ENCODE measurements at places on chromosomes 16 and 17.

- no peak for DNase-seq
These were observed 65.3 kb upstream of the PLCG2 start for GRCh38 chr16:81713796-81714195.

DNA sequence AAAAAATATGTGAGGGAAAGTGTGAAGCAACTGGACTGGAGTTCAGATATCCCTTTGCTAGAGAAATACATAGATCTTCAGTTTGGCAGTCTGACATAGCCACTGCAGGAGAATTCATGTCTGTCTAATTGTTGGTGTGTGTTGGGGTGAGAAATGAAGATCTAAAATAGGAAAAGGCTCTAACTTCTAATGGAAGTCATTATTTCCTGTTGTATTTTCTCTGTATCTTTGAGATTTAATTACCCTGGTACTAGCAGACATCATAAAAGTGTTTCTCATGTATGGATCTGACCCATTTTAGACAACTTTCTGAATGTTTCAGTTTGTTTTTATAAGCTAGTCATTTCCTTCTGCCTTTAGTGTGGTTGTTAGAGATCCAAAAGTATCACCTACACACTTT, 128.3 kb downstream of the NLK start:
- DNase-seq = no peak

- DNase-seq = no peak
These were observed 32.7 kb downstream of the BMERB1 start for GRCh38 chr16:15466886-15467781.

GRCh38 chr17:77403854-77404253, 263.1 kb downstream of the SEC14L1 start:
- DNase-seq = no peak

GRCh38 chr17:30345527-30346075, 11.7 kb upstream of the TMIGD1 start:
- peak; percentile 63 for DNase-seq

- peak; percentile 18 for DNase-seq
These were observed 38.3 kb downstream of the REXO5 start for GRCh38 chr16:20844588-20844987.

- no peak for DNase-seq
These were observed 10.9 kb upstream of the CACNG4 start for GRCh38 chr17:66953630-66954020.

- no peak for DNase-seq
These were observed 3.5 kb downstream of the FMNL1 start for GRCh38 chr17:45225051-45225700.

DNA sequence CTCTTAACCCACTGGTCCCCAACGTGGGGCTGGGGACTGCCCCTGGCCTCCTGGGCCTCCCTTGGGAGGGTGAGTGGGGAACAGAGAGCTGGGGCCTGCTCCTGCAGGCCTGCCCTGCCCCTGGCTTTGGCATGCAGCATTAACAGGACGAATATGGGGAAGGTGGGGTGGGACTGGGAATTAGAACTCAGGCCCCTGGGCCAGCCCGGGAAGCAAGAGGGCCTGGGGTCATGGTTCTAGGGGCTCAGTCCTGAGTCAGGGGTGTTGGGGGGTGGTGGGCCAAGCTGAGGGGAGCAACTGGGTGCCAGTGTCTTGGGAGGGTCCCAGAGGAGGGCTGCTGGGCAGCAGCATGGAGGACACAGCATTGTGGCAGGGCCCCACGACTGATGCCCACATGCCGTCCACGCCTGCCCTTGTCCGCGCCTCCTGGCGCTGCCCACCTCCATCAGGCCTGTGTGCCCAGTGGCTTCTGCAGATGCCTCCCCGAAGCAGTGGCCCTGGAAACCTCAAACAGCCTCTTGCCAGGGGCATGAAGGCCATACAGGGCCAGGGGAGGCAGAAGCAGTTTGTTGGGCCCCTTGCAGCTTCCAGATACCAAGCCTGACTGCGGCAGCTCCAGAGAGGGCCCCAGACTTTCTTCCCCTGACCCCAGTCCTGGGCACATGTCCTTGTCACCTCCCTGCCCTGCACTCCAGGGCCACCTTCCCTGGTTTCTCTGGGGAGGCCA, 4.8 kb downstream of the MAP2K3 start:
- DNase-seq = no peak

GRCh38 chr17:20935740-20936139, 107.1 kb downstream of the USP22 start:
- no peak for DNase-seq

- DNase-seq = no peak
These were observed 219.3 kb upstream of the NOG start for GRCh38 chr17:56373981-56374833.

GRCh38 chr17:29667969-29668368, 45.3 kb upstream of the CORO6 start:
- no peak for DNase-seq

GRCh38 chr17:8162997-8163977, 539 bp upstream of the VAMP2 start:
- DNase-seq = no peak

DNA sequence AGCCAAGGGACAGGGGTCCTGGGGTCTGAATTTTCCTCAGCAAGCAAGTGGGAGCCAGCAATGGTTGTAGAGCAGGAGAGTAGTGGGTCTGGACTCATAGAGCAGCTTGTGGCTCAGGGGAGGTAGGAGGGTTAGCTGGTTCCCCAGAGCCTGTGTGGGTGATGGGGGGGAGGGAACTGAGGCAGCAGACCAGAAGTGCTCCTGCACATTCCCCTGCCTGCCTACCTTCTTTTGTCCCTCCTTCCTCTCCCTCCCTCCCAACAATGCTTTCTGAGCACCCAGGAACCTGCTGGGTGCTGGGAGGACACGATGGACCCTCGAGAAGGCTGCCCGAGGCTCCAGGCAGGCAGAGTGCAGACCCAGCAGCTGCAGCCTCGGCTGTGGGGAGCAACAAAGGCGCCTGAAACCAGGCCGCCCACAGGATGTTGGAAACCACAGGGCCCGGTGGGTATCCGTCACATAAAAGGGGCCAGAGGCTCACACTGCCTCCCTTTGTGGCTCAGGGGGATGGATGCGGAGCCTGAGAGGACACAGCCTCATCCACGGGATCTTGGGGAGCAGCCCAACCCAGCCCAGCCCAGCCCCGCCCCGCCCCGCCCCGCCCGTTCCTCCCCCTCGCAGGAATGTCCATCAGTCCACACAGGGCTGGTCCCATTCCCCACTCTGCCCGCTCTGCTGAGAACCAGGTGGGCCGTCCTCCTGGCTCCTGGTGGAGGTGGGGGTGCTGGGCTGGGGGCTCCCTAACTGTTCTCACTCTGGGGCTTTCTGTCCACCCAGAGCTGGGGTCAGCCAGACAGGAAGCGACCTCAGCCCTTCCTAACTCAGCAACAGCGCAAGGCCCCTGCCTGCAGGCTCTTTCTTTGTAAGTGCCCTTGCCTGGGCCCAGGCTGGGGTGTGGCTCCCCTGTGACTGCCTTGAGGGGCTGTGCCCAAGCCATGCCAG, 1.7 kb upstream of the NLRC3 start:
- no peak for DNase-seq

DNA sequence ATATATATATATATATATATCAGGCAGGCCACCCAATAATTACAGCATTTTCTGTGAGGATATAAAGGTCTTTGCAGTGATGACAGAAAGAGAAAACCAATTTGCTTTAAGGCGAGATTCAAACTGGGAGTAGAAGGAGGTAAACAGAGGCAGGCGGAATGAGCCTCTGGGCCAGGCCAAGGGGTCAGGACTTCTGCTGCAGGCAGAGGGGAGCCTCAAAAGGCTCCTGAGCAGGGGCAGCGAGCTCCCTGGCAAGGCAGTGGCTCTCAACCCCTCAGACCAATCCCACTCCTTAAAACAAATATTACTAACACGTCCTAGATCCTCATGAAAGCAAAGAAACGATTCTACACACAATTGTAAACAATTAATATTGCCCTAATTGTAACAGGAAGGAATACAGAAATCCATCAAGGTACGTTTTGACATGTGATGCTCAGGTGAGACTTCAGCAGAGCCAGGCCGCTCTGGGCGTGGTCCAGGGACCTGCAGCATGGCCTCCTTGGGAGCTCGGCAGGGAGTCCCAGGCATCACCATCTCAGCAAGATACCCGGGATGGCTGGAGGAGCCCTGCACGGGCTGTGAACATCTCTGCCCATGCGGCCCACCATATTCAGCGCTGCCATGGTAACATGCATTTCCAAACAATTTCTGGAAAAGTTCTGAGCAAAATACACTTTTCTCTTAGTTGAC, 18.4 kb downstream of the FBXO31 start:
- no peak for DNase-seq

GRCh38 chr17:732902-733720, 715 bp downstream of the TLCD3A start:
- DNase-seq = no peak

DNA sequence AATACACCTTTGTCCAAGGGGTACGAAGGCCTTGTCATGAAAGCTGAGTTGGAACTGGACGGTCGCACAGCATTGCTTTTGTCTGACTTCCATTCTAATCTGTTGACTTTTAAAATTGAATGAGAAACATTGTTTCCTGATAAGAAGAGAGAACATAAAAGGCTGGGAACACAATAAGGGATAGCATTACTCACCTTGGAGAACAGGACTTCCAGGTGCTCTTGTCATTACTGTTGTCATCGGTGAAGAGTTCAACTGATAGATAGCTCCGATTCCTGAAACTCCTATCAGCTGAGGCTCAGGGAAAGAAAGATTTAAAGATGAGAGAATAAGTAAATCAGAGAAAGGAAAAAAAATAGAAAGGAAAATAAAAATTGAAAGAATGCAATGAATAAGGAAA, 351.1 kb downstream of the KCNJ2 start:
- no peak for DNase-seq

GRCh38 chr16:84628226-84628731, 10.4 kb upstream of the COTL1 start:
- DNase-seq = no peak

- no peak for DNase-seq
These were observed 31.0 kb downstream of the MYH10 start for GRCh38 chr17:8599351-8600011.

- no peak for DNase-seq
These were observed 5.4 kb upstream of the PNPO start for GRCh38 chr17:47935961-47936360.

DNA sequence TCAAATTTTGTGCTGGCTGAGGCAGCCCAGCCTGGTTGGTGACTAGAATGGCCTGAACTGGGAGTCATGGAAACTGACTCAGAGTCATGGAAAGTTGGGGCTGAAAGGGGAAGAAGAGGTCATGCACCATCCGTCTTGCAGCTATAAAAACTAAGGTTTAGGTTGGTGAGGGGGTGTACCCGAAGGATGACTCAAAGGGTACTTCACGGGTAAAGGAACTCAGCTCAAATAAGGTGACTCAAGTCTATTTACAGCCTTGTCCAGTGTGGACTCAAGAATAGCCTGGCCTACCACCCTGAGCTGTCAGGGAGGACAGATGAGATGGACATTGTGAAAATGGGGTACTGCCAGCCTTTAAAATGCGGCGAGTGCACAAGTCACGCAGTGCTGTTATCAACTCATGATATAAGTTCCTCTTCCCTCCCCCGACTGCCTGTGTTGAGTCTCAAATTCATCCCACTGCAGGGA, 18.6 kb downstream of the CD300LB start:
- peak; percentile 97 for DNase-seq

GRCh38 chr17:77840513-77841165, 117.9 kb upstream of the TNRC6C start:
- no peak for DNase-seq

Measured in CD14-positive monocyte (primary cell).